ENCODE measurements at places on chromosomes 6 and 20. TPM values are rescaled to one million over a fixed set of nuclear protein-coding genes. Genes with fewer than 3 reads are reported as not detected.

The SRXN1 gene
- total RNA-seq: 28.8 TPM

The RIPK1 gene
- total RNA-seq: 20.1 TPM

The TRDN gene
- not detected for total RNA-seq

The CAPN11 gene
- total RNA-seq: 0.43 TPM

The RTEL1 gene
- total RNA-seq: 80.6 TPM

The SPDEF gene
- total RNA-seq: not detected

The OOEP gene
- total RNA-seq: not detected

Data from ascending aorta (tissue), 2 donors.